ENCODE measurements at places on chromosomes 6 and 20.

- DNase-seq, result no peak
These were observed 8.5 kb downstream of the HSPA1B start for GRCh38 chr6:31836047-31836473.

GRCh38 chr6:74137911-74138310 lies 441.9 kb downstream of the CD109 start:
- no peak for DNase-seq

DNA sequence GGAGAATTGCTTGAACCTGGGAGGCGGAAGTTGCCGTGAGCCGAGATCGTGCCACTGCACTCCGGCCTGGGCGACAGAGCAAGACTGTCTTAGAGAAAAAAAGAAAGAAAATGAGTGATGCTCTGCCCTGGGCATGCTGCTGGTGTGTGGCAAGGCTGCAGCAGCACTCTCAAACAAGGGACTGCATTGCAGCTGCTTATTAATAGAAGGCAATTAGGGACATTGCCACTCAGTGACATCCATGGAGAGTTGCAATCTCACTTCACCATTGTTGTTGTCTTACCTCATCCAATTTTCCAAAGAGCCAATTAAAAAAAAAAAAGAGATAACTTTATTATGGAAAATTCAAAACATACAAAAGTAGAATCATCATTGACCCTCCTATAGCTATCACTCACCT lies 131.1 kb downstream of the LRRC1 start:
- DNase-seq, result no peak

DNA sequence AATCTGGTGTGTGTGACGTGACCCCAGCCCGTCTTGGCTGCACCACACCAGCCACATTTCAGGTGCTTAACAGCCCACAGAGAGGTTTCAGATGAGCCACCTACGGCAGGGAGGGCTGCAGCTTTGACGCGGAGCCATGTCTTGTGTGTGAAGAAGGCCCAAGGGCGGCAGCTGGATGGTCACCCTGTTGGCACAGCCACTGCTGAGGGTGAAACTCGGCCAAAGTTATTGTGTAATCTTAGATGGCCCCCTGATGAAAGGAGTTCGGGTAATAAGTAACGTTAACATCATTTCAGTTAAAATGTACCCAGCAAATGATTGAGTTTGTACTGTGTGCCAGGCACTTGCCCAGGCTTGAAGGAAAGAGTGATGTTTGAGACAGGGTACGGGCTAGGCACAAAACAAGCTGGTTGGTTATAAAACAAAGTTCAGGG lies 97.2 kb downstream of the SSR1 start:
- no peak for DNase-seq

All from left ventricle myocardium superior (tissue), 1 donor.